ENCODE measurements at places on chromosomes 16 and 17.

DNA sequence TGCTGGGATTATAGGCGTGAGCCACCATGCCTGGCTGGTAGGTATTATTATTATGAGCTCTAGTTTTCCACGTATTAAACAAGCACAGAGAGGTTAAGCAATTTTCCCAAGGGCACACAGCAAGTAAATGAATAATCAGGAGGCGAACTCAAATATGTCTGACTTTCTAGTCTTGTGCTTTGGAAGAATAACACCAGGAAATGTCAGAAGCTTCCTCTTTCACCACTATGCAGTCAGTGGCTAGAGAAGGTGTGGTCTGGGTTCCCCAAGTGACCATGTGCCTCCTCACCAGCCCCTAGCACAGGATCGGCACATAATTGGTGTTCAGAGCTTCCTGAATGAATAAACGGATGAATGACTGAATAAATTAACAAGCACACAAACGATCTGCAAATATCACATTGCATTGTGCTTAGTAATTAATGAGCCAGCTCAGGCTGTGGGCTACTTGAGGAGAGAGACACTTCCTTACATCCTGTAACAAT is 21.6 kb upstream of the SCNN1B start:
- no peaks in the 10 kb centered on the region for H3K4me1 ChIP-seq
- no peak overlapping the region for H3K27ac ChIP-seq
- H3K36me3 ChIP-seq = no peaks in the 10 kb centered on the region
- peaks cover 34% of the 10 kb centered on the region for H3K27me3 ChIP-seq

DNA sequence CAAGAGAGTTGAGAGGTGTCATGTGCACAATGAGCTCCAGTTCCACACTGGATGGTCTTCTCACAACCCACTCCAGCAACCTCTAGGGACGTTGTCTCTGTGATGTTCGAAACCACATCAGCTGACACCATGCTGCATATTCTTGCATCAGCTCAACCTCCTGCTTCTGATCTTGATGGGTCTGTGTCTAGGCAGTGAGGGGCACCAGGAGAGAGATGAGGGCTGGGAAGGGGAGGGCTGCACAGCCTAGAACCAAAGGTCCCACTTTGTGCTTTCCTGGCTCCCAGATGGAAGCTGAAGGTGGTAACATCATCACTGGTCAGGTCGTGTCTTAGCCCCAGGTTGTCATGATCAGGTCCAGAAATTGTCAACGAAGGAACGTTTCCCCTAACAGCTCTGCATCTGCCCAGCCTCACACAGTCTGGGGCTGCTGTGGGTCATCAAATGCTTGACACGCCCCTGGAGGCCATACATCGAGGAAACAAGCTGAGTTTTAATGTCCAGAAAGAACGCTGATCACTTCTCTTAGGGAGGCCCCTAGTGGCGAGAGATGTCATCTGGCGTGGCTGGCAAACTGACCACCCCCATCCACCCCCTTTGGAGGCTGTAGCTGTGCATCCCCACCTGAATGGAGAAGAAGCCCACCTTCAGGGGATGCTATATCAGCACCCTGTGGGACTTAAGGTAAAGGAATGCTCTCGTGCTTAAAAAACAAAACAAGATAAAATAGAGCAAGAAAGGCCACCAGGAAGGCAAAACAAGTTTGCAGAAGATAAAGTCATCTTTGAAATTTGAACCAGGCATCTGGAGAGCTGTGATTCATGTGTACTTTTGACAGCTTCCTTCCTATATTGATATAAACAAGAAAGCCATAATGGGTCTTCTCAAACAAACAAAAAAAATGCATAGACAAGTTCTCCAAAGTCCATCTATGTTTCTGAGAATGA is 58.3 kb downstream of the WIPI1 start:
- peak overlapping the region; percentile 89 for H3K27ac ChIP-seq
- H3K27me3 ChIP-seq = no peaks in the 10 kb centered on the region
- DNase-seq = peak; percentile 54
- H3K4me1 ChIP-seq = peaks cover 45% of the 10 kb centered on the region
- peak overlapping the region; percentile 57 for H3K4me3 ChIP-seq

DNA sequence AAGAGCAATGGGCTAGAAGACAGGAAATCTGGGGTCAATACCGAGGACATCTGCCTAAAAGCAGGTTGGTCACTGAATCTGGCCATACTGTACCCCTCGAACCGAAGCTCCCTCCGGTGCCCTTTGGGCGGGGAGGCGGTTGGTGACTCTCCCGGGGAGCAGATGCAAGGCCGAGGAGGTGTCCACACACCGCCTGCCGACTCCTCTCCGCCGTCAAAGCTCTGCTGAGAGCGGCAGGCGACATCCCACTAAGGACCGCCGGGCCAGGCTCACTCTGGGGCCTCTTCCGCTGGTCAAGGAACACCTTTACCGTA is 458 bp downstream of the ZNF200 start:
- H3K27me3 ChIP-seq = peaks cover 2% of the 10 kb centered on the region
- no peak for DNase-seq
- peaks cover 23% of the 10 kb centered on the region for H3K4me1 ChIP-seq
- peak overlapping the region; percentile 96 for H3K27ac ChIP-seq
- peak overlapping the region; percentile 93 for H3K4me3 ChIP-seq
- peaks cover 41% of the 10 kb centered on the region for H3K36me3 ChIP-seq

GRCh38 chr16:86044881-86045590 is 146.1 kb downstream of the IRF8 start:
- no peaks in the 10 kb centered on the region for H3K36me3 ChIP-seq
- DNase-seq = peak; percentile 60
- peaks cover 19% of the 10 kb centered on the region for H3K4me1 ChIP-seq
- no peak overlapping the region for H3K4me3 ChIP-seq
- no peak overlapping the region for H3K27ac ChIP-seq

DNA sequence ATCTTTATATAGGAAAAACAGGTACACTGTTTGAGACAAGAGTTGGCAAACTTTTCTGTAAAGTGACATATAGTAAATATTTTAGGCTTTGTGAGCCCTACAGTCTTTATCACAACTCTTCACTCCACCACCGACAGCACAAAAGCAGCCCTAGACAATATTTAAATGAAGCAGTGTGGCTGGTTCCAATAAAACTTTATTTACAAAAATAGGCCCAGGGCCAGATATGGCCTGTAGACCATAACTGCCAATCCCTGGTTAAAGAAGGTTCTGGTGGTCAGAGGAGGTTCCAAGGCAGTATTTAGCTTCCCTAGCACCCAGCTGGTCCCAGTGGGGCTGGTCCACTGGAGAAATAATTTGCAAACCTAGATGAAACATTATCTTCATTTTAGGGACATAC is 3.6 kb downstream of the FAM117A start:
- H3K27me3 ChIP-seq = no peaks in the 10 kb centered on the region
- peaks cover 80% of the 10 kb centered on the region for H3K4me1 ChIP-seq
- no peak overlapping the region for H3K4me3 ChIP-seq
- no peak for DNase-seq

DNA sequence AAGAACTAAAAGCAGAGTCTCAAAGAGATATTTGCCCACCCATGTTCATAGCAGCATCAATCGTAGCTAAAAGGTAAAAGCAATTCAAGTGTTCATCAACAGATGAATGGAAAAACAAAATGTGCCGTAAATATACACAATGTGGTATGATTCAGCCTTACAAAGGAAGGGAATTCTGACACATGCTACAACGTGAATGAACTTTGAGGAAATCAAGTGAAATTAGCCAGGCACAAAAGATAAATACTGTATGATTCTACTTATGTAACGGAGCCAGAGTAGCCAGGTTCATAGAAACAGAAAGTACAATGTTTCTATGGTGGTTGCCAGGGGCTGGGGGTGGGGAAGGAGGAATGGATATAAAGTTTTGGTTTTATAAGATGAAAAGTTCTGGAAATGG is 57.8 kb upstream of the IL34 start:
- no peaks in the 10 kb centered on the region for H3K4me1 ChIP-seq
- DNase-seq = no peak
- no peaks in the 10 kb centered on the region for H3K36me3 ChIP-seq
- H3K4me3 ChIP-seq = no peak overlapping the region
- H3K27me3 ChIP-seq = no peaks in the 10 kb centered on the region

DNA sequence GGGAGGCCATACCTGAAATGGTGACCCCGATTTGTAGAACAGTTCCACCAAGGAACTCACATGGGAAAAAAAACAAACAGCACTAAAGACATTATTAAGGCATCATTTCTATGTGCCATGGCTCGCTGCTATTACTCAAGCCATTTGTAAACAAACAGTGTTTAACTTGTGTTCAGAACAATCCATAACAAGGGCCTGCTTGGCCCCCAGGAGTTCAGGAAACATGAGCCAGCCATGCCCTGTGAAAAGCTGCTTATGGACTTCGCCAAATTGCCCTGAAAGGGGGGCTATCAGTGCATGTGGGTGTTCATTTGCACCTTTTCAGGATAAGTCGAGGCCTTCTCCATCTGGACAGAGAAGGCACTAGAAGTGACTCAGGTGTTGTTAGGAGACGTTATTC is 8.0 kb downstream of the POLR3K start:
- H3K4me1 ChIP-seq = peaks cover 22% of the 10 kb centered on the region
- H3K27ac ChIP-seq = no peak overlapping the region
- no peaks in the 10 kb centered on the region for H3K27me3 ChIP-seq

DNA sequence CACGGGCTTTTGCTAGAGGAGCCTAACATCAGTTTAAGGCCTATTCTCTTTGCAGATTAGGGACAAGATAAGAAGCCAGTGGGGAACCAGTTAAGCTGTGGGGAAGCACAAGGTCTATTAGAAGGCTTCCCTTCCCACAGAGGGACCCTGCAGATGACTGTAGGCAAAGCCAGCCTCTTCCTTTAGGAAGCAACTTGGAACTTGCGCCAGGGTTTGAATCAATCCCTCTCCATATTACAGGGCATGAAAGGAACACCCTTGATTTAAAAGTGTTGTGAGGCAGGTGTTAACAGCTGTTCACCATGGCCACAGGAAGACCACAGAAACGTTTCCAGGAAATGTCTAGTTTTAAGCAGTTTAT is 77.3 kb downstream of the RPTOR start:
- DNase-seq = no peak
- peak overlapping the region; percentile 3 for H3K4me3 ChIP-seq
- H3K27me3 ChIP-seq = no peaks in the 10 kb centered on the region
- peaks cover 17% of the 10 kb centered on the region for H3K36me3 ChIP-seq
- H3K4me1 ChIP-seq = peaks cover 39% of the 10 kb centered on the region

DNA sequence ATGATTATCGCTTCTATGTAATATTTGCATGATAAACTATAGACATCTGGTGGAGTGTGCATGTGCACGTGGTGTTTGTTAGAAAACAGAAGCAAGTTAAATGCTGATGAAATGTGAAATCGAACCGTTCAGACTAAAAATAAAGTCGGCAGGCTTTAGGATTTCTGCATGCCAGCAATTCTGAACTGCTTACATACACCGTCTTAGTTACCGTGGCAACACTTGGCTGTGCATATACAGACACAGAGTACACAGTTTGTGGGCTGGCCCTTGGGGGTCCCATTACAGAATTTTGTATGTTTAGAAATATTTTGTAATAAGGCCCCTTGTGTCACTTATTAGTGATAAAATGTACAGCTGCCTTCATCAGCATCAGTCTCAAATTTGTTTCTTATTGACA is 605.5 kb downstream of the RBFOX1 start:
- no peak overlapping the region for H3K4me3 ChIP-seq
- DNase-seq = no peak
- no peak overlapping the region for H3K27ac ChIP-seq
- H3K4me1 ChIP-seq = no peaks in the 10 kb centered on the region

DNA sequence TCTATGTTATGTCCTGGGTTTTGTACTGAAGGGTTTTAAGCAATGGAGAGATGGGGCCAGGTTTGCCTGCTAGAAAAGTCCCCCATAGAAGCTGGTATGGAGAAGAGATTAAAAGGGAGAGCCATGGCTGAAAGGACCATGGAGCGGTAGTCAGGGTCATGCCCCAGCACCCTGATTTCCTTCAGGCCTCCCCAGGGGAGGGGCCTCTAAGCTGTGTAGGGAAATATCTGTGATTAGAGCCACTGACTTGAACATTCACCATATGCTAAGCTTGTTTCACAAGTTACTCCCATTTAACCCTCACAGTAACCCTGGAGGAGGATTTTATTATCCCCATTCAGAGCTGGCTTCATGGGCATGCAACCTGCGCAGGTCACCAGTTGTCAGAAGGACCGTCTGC is 3.8 kb upstream of the ATP2A3 start:
- H3K36me3 ChIP-seq = no peaks in the 10 kb centered on the region
- no peak for DNase-seq
- H3K4me3 ChIP-seq = no peak overlapping the region
- no peak overlapping the region for H3K27ac ChIP-seq
- no peaks in the 10 kb centered on the region for H3K27me3 ChIP-seq
- peaks cover 31% of the 10 kb centered on the region for H3K4me1 ChIP-seq

GRCh38 chr16:3149630-3150345 is 15.0 kb downstream of the ZNF213 start:
- H3K4me1 ChIP-seq = peaks cover 29% of the 10 kb centered on the region
- H3K4me3 ChIP-seq = peak overlapping the region; percentile 86
- H3K27me3 ChIP-seq = peaks cover 9% of the 10 kb centered on the region
- H3K36me3 ChIP-seq = peaks cover 6% of the 10 kb centered on the region

GRCh38 chr17:65626451-65626850 is 65.0 kb upstream of the AXIN2 start:
- H3K4me3 ChIP-seq = no peak overlapping the region
- no peak for DNase-seq
- no peaks in the 10 kb centered on the region for H3K36me3 ChIP-seq
- no peaks in the 10 kb centered on the region for H3K27me3 ChIP-seq

DNA sequence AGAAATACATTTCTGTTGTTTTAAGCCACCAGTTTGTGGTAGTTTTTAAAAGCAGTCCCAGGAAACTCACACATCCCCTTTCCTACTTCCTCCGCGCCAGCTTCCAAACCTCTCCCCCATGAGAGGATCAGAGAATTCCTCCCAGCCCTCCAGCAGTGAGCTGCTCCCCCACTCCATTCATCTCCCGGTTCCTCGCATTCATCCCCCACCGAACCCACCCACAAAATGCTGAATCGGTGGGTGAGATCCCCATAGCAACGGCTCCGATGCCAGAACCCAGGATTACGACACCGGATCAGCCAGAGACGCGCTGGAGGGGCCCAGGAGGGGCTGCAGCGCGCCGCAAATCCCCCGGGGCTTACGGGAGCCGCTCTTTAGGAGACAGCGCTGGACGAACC is 251.4 kb upstream of the RPL38 start:
- no peak overlapping the region for H3K27ac ChIP-seq
- no peaks in the 10 kb centered on the region for H3K36me3 ChIP-seq
- H3K4me3 ChIP-seq = peak overlapping the region; percentile 23
- peaks cover 14% of the 10 kb centered on the region for H3K27me3 ChIP-seq
- DNase-seq = no peak

DNA sequence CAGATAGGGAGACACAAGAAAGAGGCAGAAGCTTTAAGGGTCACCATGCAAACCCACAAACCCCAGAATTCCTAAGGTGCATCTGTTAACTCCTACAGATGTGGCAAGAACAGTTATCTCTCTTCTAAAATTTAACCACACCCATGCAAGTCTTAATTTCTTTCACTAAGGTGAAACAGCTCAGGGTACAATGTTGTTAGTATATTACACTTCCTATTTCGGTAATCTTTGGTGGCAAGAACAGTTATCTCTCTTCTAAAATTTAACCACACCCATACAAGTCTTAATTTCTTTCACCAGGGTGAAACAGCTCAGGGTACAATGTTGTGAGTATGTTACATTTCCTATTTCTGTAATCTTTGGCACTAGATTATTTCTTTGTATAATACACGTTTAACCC is 6.6 kb downstream of the CCL23 start:
- peaks cover 7% of the 10 kb centered on the region for H3K27me3 ChIP-seq
- no peak for DNase-seq
- H3K27ac ChIP-seq = no peak overlapping the region
- H3K36me3 ChIP-seq = peaks cover 2% of the 10 kb centered on the region
